Urothelium cell line (cell line): ENCODE measurements at places on chromosomes 12 and 14.

GRCh38 chr12:67918441-67918840 lies 70.8 kb upstream of the IFNG-AS1 start:
- no peak for DNase-seq

DNA sequence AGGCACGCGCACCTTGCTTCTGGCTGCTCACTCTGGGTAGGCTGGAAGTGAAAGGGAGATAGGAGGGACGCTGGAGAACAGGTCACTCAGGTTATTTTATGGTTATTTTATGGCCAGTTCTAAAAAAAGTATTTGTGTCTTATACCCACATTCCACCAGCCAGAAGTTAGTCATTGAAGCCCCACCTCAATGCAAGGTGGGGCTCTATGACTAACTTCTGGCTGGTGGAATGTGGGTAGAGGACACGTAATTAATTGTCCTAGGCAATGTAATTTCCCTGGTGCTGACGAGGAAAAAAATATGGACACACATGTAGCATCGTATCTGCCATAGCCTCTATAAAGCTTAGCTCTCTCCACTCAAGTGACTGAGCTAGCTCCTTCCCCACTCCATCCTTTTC lies 104.9 kb downstream of the PDZRN4 start:
- peak; percentile 54 for DNase-seq

DNA sequence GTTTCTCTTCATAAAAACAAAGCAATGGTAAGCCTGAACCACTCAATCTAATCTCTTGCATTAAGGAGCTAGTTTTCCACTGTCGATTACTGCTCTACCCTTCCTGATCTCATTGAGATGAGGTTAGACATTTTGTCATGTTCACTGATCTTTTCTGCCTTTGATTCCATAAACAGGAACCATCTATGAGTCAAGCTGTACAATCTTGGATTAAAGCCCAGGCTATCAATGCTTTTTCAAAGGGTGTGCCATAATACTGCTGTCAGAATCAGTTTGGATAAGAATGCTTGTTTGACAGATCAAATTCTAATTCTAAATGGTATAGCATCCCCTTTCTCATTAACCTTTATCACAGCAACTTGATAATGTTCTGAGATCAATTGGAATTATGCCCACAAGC lies 16.1 kb downstream of the GRIP1 start:
- DNase-seq, result no peak

DNA sequence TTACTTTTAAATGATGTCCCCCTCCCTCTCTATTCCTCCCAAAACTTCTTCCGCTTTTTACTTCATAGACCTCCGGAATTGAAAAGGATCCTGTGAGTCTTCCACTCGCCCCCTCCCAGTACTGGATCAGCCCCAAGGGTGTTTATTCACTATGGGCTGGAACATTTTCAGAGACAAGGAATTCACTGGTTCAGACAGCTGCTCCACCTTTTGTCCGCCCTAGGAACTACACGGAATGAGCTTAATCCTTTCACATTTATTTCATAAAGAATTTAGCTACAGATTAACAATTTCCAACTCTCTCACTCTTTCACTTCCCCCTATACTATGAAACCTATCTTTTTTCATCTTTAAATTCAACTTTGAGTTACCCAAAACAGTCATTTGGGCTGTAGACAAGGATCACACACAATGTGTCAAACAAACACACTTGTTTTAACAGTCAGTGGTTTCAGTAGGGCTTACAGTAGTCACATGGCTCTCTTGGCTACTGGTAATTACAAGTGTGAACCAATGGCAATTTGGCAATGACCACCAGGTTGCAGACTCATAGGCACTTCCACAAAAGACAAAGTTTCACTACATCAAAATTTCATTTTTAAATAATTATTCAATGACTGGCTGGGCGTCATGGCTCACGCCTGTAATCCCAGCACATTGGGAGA lies 20.6 kb downstream of the CNIH1 start:
- peak; percentile 68 for DNase-seq

- peak; percentile 64 for DNase-seq
These were observed 75.0 kb downstream of the TGFB3 start for GRCh38 chr14:75906680-75907280.

DNA sequence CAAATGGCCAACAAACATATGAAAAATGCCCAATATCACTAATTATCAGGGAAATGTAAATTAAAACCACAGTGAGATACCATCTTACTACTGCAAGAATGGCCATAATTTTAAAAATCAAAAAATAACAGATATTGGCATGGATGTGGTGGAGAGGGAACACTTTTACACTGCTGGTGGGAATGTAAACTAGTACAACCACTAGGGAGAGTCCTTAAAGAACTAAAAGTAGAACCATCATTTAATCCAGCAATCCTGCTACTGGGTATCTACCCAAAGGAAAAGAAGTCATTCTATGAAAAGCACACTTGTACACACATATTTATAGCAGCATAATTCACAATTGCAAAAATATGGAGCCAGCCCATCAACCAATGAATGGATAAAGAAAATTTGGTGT lies 459.7 kb downstream of the GXYLT1 start:
- no peak for DNase-seq

GRCh38 chr12:48106681-48107613 lies 1.1 kb upstream of the SENP1 start:
- DNase-seq, result no peak

GRCh38 chr12:30823156-30823699 lies 68.5 kb upstream of the CAPRIN2 start:
- DNase-seq, result no peak

- DNase-seq, result peak; percentile 89
These were observed 232.1 kb downstream of the CACNA1C start for GRCh38 chr12:2284857-2285256.

GRCh38 chr14:73785336-73785833 lies 66.2 kb upstream of the PTGR2 start:
- DNase-seq, result no peak

GRCh38 chr14:35197015-35197414 lies 74.7 kb downstream of the PRORP start:
- DNase-seq, result no peak

- DNase-seq, result no peak
These were observed 286.6 kb upstream of the RGS6 start for GRCh38 chr14:71645656-71646055.

- DNase-seq, result peak; percentile 86
These were observed 54.0 kb downstream of the ZNF641 start for GRCh38 chr12:48296586-48297282.

DNA sequence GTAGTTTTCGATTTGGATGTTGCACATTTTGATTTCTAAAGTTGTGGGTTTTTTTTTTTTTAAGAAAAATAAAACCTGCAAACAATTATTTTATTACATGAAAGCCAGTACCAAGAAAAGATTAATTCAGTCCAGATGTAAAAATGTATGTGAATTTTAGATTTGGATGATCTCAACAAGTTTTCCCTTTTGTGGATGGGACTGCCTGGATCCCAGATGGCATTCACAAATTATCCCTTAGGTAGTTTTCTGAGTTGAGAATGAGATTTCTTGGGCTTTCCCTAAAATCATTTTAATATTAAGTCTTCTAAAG lies 2.8 kb downstream of the FRMD6 start:
- DNase-seq, result no peak

- DNase-seq, result no peak
These were observed 742 bp upstream of the MARS1 start for GRCh38 chr12:57487055-57487596.

- no peak for DNase-seq
These were observed 12.6 kb upstream of the DIO3 start for GRCh38 chr14:101548710-101549109.

DNA sequence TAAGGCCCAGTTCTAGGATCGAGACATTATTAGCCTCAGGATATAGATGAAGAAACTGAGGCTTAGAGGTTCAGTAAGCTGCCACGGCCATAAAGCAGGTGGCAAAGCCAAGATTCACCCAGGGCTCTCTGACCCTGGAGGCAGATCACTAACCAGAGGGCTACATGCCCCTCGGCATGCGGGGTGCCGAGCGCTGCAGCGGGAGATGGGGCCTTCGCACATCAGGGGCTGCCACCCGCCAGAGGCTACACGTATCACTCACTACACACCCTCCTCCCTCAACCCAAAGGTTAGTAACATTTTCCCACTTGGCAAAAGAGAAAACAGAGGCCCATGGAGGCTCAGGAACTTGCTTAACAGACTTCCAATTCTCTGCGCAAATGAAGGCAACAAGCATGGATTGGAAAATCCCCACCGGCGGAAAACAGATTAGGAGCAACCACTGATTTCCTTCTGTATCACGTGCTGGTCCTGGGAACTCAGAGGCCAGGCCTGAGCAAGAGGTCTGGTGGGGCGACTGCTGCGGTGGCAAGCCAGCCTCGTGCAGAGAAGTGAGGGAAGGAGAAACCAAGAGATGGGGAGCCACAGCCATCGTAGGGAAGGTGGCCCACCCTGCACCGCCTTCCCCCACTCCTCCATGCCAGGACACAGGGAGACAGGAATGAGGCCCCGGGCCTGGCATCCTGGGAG lies 6.0 kb downstream of the CCDC85C start:
- no peak for DNase-seq

DNA sequence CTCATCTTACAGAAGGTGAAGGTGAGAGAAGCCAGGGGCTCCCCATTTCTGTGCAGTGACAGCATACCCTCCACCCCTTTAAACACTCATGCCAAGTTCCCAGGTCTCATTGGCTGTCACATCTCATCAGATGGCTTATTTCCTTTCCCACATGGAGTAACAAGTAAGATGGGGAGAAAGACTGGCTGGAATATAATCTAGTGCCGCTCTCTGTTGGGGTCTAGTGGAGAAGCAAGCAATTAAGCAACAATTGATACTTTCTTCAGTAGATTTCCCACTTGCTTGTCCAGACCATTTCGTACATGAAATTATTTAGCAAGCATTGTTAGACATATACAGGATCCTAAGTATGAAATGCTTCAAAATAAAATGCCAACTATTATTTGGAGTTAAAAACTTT lies 92.2 kb downstream of the SLC5A8 start:
- no peak for DNase-seq

DNA sequence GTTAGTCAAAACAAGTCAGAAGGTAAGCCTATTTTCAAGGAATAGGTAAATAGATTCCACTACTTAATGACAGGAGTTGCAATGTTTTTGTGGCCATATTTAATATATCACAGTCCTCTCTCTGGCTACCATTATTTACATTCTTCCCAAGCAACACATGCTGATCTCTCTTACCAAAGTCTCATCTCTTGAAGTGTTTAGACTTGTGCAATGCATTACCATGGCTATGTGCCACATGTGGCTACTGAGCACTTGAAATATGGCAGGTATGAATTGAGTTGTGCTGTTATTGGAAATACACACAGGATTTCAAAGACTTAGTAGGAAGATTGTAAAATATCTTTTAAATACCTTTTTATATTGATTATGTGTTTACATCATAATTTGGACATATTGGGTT lies 262.4 kb upstream of the PDE3A start:
- DNase-seq, result no peak

- no peak for DNase-seq
These were observed 11.6 kb downstream of the DAD1 start for GRCh38 chr14:22577334-22577908.

GRCh38 chr14:99574099-99574880 lies 29.7 kb downstream of the CCDC85C start:
- DNase-seq, result peak; percentile 73

- no peak for DNase-seq
These were observed 49.5 kb downstream of the SUPT16H start for GRCh38 chr14:21334202-21334906.

DNA sequence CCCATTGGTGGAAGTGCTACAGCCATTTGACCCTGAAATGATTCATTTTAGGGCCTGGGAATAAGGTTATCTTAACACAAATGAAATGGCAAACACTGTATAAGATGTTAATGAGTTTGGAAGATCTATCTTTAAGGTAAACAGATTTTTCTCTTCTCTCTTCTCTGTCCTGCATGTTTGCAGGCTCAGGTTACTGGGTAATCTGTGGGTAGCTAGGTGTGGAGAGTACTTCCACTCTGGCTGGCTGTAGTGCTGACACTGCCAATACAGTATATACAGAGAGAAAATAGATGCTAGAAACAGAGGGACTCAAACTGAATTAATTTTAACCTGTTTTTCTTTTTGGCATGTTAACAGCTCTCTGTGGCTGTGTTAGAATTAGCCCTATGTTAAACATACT lies 84.6 kb downstream of the SLC38A6 start:
- no peak for DNase-seq

- no peak for DNase-seq
These were observed 122.9 kb upstream of the RAP1B start for GRCh38 chr12:68487721-68488309.

GRCh38 chr12:34526946-34527345 lies 504.6 kb downstream of the ALG10 start:
- peak; percentile 19 for DNase-seq

GRCh38 chr14:55789406-55789805 lies 209.4 kb downstream of the KTN1 start:
- DNase-seq, result no peak

DNA sequence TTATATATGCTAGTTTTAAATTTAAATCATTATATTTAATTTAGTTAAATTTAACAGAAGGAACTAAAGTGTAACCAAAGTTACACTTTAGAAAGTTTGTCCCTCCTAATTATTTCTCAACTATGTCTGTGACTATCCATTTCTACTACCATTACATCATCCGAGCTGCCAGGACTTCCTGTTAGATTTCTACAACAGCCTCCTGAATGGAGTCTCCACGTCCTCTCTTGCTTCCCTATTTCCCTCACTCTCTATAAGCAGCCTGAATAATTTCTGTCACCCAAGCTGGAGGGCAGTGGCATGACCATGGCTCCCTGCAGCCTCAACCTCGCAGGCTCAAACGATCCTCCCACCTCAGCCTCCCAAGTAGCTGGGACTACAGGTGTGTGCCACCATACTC lies 84.1 kb downstream of the TTC7B start:
- DNase-seq, result no peak

DNA sequence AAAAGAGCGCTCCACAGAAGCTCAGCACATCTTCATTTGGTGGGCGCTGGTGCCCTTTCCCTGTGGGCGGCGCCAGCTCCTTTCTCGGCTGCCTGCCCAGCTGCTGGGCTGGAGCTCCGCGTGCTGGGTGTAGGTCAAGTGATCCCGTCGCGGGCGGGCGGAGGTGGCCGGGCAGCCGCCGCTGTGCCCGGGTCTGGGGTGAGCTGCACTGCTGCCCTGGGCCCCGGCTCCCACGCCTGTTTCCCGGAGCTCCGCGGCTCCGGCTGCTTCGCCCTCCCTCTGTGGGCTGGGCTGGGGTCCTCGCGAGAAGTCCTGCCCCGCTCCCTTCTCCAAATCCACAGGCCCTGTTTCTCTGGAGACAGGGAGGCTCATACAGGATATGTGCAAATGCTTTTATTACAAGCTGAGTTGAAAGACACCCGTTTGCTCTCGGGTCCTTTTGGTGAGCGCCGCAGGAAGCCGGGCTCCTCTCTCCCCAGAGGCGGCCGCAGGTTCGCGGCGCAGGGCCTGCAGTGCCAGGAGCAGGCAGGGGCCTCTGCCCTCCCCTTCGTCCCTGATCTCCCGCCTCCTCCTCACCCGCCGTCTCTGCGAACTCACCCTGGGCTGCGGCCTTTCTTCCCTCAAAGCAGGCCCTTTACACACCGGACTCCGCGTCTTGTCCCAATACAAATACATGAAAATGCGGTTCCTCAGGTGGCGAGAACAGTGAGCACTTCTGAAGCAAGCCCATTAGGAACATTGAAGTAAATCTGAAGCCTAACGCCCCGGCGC lies 67.8 kb upstream of the CAPRIN2 start:
- DNase-seq, result peak; percentile 44

- no peak for DNase-seq
These were observed 904 bp upstream of the MAP4K5 start for GRCh38 chr14:50533241-50533705.
